ENCODE measurements at places on chromosomes 5 and 9.

DNA sequence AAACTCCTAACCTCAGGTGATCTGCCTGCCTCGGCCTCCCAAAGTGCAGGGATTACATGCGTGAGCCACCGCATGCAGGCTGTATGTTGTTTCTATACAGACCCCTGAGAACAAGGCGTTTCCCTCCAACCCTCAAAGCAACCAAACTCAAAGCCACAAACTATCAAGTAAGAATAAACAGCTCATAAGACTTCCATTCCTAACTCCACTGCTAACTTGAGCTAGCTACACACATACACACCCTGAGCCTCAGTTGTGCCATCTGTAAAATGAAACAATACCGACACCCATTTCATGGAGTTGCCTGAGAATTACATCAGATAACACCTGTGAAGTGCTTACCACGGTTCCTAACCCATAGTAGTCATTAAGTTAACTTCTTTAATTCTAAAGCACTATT, 70.8 kb downstream of the SERINC5 start:
- DNase-seq: no peak

GRCh38 chr5:126143622-126144021, 279.6 kb upstream of the GRAMD2B start:
- no peak for DNase-seq

DNA sequence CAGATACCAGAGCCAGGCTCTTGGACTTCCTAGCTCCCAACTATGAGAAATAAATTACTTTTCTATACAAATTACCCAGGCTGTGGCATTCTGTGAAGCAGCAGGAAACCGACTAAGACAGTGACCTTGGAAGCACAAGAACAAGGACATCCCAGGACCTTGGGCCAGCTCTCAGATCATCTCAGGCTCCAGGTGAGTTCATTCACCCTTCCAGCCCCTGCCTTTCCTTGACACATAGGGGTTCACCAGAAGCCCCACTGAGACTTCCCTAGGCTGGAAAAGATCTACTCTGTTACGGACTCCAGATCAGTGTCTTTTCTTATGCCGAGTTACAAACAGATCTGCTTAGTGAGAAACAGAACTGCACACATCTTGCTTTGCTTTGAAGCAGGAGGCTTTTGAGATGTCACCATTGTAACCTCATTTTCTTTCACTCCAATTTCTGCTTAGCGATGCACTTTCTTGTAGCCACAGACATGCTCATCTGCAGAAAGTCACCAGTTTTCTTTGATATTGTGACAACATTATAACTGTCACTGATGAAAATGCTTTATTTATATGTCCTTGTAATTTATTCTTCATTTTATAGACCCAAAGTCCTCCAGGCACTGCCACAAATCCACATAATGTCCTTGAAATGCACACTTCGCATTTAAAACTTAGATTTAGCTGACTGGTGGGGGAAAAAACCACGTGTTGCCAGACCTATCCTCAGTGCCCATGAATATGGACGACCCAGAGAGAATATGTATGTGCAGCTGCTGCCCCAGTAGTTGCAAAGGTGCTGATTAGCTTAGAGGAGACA, 8.1 kb downstream of the CD180 start:
- no peak for DNase-seq

DNA sequence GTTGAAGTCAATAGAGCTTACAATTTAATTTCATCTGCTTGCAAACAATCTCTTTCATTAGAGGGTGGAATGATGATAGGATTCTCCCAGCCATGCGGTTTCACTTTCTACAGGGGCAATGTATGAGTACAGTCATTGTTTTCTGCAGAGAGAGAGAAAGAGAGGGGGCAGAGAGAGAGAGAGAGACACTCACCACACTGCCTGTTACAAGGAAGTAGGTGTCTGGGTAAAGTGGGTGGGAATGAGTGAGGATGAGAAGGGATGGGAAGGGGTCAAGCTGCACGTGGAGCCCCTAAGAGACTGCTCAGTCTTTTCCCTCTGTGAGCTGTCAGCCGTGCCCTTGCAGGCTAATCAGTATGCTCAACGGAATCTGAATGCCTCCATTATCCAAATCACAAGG, 454.3 kb downstream of the KDM4C start:
- DNase-seq: no peak

DNA sequence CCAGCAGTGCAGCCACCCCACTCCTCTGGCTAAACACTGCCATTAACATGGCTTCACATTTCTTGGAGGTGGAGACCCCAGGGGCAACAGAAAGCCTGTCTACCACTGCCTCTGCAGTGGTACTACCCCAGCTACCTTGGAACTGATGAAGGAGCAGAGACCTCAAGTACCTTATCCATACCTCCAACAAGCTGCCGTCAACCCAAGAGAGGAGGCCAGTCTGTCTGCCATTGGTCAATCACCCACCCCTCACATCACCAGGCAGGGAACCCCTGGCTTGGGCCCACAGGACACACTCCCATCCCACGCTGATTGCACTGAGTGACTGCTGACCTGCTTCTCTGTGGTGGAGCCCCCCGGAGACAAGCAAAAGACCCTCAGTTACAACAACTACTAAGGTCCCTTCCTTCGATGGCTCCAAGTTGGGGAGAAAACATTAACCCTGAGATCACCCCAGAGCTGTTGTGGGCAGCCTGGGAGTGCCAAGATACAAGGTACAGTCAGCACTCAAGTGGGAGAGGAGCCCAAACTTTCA, 5.6 kb downstream of the IFNA14 start:
- DNase-seq: no peak

- no peak for DNase-seq
Measured at GRCh38 chr5:54062958-54063357, 247.4 kb downstream of the ARL15 start.

DNA sequence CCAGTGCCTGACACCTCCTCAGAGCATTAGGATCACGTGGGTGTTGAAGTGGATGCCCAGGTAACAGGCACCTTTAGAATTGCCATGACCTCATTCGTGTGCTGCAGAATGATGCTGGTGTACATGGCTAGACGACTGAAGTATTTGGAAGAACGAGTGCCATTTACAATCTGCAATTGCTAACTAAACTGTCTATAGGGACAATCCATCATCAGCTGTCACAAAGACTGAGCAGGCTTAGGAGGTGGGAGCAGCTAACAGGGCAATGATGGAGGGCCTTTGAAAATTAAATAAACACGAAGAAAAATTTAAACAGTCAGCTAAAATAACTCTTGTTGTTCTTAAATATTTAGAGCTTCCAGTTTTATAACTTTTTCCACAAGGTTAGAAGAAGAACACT, 375.8 kb downstream of the GADD45G start:
- DNase-seq: no peak

GRCh38 chr5:141753971-141754713, 72.1 kb upstream of the ARAP3 start:
- no peak for DNase-seq

DNA sequence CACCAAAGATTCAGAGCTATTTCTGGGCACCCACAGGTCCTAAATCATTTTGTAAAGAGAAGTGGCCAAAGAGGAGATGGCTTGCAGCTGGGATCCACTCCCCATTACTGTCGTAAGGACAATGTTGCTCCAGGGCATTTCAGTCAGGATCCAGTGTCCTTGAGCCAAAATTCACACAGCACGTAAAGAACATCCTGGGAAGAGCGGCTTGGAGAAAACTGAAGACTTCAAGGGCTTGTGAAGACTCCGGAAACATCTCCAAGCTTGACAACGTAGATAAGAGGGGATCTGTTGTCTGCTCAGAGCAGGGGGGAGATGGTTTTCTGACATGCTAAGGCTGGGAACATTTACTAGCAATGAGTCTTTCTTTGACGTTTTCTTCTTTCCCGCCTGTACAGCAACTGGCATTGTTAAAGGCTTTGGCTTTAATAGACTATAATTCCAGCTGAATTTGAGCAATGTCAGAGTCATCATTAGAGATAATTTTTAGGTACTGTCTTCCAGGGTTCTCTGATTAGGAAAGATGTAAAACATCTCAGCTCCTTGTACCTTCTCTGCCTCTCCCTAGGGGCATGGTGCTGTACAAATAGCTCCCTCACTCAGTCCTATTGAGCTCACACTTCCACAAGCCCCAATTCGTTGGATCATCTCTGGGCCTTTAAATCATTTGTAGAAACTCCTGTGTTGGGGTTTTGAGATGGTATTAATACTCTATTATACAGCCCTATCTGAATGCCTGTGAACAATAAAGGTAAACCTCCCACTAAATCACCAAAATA, 39.7 kb downstream of the EGFLAM start:
- no peak for DNase-seq

GRCh38 chr5:121915765-121916164, 46.0 kb upstream of the SRFBP1 start:
- DNase-seq: no peak

DNA sequence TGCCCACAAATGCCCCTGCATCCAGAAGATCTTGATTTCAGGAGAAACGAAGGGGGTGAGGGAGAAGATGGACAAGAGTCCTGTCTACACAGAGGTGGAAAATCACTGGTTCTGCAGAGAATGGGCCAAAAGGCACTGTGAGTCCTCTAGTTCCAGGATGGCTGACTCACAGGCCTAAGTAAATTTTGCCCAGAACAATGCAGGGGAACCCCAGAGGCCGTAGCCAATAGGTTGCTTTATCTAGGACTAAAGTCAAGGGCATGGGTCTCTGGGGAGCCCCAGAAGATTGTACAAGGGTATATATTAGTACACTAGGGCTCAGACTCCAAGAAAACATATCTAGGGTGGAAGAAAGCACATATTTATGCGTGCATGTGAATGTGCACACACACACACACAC, 98.0 kb downstream of the SLIT3 start:
- DNase-seq: no peak

DNA sequence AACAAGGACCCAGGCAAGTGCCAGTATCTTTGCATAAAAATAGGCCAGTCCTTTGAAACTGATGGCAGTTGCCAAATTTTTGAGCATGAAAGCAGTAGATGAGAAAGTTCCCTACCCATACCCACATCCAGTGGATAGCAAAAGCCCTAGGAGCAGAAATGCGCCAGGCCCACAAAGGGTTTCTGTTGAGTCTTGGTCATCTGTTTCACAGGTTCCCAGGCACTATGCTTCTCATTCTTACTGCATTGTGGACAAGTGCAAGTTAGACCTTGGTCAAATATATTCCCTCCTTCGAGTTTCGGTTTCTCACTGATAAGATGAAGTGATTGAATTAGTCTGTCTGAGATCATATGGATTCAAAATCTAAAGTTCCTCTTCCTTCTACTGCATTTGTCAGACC, 152.3 kb downstream of the NR3C1 start:
- DNase-seq: no peak

DNA sequence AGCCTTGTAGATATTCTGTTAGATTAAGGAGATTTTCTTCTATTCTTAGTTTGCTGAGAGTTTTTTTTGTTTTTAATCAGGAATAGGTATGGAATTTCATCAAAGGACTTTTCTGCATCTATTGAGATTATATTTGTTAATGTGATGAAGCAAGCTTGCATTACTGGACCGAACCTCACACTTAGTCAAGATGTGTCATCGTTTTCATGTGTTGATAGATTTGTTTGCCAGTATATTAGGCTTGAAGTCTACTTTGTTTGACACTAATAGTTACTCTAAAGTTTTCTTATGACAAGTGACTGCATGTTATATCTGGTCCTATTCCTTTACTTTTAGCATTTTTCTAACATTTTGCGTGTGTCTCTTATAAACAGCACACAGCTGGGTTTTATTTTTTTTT, 12.4 kb upstream of the HACD4 start:
- DNase-seq: no peak

DNA sequence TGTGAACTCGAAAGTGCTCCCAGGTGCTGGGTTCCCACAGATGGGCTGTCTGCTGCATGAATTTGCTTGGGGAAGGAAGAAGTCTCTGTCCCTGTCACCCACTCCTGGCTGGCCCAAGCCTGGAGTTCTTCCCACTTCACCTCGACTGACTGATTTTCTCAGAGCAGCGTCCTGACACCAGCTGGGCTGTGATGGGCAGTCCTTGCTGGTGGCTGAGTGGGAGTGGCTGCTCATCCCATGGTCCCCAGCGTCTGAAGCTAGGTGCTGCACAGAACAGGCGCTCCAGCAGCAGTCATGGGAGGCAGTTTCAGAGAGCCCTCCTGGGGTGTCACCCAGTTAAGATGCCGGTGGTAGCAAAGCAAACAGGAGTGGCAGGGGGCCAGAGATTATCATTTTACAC, 10.1 kb upstream of the NEURL1B start:
- no peak for DNase-seq

DNA sequence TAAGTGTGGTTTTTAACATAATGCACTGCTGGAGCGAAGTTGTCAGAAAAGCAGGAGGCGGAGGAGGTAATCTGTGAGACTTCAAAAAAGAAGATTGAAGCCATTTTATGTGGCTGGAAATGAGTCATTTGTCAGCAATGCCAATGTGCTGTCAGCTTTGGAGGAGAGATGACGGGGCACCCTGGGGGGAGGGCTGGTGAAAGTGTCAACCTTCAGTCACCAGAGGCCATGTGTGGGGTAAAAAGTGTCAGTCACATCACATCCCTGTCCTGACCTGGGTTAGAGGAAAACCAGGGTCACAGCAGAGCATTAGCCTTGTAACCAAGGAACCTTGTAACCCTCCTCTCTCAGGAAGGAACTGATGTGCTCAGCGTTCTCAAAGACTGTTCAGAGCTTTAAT, 59.1 kb downstream of the TLR4 start:
- no peak for DNase-seq

GRCh38 chr9:118670011-118670953, 699.0 kb downstream of the BRINP1 start:
- DNase-seq: no peak

- no peak for DNase-seq
Measured at GRCh38 chr5:68708842-68709170, 385.0 kb upstream of the SLC30A5 start.

DNA sequence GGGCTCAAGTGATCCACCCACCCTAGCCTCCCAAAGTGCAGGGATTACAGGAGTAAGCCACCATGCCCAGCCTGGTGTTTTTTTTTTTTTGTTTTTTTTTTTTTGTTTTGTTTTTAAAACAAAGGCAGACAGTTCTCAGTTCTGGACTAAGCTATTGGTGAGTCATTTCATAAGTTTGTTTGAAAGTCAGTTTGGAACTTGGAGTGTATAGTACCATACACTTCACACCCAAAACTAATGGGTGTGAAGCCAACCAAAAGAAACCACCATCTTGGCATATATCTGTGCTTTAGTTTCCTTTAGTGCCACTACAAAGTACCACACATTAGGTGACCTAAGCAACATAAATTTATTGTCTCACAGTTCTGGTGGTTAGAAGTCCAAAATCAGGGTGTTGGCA, 13.4 kb downstream of the MAST4 start:
- DNase-seq: no peak

- DNase-seq: no peak
Measured at GRCh38 chr5:16179936-16180788, 571 bp upstream of the MARCHF11 start.

- DNase-seq: no peak
Measured at GRCh38 chr9:130209422-130209821, 37.2 kb downstream of the NCS1 start.

Measured in GM18507 (cell line).